ENCODE measurements at places on chromosomes 4 and X.

- DNase-seq, result no peak
These were observed 71.3 kb downstream of the PPEF2 start for GRCh38 chr4:75830906-75831305.

GRCh38 chr4:40736910-40737309, 12.8 kb upstream of the NSUN7 start:
- no peak for DNase-seq

DNA sequence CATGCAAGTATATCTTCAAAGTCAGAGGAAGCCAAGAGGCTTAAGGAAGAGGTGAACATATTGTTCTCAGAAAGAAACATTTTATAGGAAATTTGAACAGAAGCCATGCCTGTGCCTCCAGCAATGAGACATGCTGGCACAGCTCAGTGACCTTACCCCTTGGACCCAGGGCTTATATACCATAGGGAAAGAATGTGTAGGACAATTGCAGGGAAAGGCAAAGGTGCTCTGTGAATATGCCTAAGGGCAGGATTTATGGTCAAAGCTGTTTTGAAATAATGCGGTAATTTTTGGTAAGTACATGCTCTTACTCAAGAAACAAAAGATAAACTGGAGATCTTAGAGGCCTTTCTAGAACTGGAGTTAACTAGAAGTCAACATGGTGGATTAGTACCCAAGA, 568.8 kb downstream of the GRID2 start:
- no peak for DNase-seq

GRCh38 chr4:8266508-8266907, 3.0 kb upstream of the HTRA3 start:
- no peak for DNase-seq

GRCh38 chr4:171602638-171603355, 210.4 kb upstream of the GALNTL6 start:
- no peak for DNase-seq

- DNase-seq, result no peak
These were observed 112.2 kb upstream of the ENPP6 start for GRCh38 chr4:184329659-184330400.

GRCh38 chr4:125390126-125390525, 75.4 kb downstream of the FAT4 start:
- DNase-seq, result no peak

DNA sequence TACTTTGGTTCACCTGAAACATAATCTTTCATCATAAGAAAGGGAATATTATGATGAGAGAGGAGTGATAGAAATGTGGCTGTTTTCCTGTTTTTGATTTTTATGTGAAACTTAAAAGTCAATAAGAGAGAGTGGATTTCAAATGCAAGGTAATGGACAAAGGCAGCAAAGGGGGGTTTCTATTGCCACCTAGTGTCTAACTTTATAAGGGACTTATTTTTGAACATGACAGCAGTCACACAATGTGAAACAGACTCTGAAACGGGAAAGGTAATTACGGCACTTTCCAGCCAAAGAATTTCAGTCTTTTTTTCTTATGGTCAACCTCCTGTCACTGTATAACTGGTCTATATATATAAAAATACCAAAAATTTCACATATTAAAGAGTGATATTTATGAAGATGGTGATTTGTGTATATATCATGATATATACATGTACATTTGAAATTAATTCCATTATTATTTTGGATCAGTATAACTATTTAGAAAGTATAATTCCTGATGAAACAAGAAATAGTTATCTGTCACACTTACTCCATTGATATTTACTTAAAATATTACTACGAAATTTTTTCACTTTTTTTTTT, 127.1 kb downstream of the FBXO8 start:
- no peak for DNase-seq

DNA sequence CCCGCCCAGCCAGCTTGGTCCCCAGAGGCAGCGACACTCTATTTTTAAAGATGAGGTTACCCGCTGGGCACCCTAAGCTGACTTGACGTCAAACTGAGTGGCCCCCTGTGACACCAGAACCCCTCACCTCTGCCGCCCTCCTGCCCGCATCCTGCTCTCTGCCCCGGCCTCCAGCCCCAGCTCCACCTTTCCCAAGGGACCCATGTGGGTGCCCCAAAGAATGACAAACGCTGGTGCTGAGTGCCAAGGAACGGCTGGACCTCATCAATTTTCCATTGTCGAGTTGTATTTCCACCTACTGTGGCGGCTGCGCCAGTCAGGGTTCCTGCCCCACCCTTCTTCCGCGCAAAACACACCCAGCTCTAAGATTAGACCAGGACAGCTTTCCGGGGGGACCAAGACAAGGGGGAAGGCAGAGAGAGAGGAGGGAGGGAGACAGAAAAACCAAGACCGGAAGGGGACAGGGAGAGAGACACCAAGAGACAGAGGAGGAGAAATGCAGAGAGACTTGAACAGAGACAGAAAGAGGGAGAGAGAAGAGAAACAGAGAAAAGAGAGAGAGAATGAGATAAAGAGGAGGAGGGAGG, 2.0 kb downstream of the PRKX start:
- no peak for DNase-seq

- DNase-seq, result no peak
These were observed 51.3 kb downstream of the RNF150 start for GRCh38 chr4:141081921-141082395.

GRCh38 chrX:79065696-79066095, 78.8 kb upstream of the GPR174 start:
- no peak for DNase-seq

GRCh38 chr4:6988016-6988715, 55.0 kb upstream of the TADA2B start:
- DNase-seq, result no peak

GRCh38 chr4:24991015-24991414, 39.7 kb downstream of the LGI2 start:
- no peak for DNase-seq

DNA sequence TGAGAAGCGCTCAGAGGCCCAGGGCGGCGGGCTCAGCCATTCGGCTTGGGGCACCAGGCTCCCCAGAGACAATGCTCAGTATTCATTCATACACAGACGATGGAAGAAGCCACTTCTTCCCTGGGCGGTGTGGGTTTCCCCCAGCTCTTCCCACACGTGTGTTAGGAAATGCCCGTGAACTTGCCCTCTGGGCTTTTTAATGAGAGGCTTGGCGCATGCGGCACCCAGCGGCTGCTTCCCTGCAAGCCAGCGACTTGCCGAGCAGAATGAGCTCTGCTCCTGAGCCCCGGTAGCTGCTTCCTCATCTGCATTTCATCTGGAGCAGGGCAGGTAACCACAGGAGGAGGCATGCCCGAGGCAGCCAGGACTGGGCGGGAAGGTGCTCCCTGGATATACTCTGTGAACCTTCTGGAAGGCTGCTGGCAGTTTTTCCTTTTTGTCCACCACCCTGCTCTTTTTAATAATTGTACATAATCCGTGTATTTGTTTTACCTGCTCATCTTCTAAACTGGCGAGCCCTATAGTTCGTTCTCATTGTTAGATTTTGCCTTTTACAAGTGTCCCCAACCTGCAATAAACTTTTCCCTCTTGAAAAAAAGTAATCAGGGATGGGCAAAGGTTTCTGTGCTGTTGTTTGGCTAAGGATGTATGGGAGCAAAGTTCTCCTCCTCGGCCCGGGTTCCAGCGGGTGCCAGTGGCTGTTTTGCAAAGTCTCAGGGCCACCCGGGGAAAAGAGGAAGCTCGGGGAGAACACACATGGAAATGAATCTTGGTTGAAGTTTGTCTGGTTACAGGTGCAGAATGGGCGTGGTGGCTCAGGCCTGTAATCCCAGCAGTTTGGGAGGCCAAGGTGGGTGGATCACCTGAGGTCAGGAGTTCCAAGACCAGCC, 178.8 kb downstream of the DCLK2 start:
- DNase-seq, result no peak

DNA sequence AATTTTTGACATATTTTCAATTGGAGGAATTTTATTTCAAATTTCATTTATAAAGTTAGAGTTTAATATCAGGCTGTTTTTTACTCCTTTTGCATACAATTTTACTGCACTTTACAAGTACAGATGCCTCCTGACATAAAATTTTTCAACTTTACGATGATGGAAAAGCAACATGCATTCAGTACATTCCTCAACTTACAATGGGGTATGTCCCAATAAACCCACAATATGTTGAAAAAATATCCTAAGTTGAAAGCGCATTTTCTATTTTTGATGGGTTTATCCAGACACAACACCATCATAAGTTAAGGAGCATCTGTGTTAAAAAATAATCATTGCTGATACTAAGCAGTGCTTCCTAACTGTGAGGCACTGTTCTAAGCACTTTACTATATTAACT, 4.3 kb downstream of the KLHL5 start:
- no peak for DNase-seq

GRCh38 chr4:8028884-8029568, 89.4 kb upstream of the AFAP1 start:
- no peak for DNase-seq

GRCh38 chr4:122744229-122744628, 11.7 kb downstream of the BBS12 start:
- DNase-seq, result no peak
